ENCODE measurements at places on chromosomes 4 and X.
A peak's percentile ranks its signal among the peaks of the same experiment; 100 is the strongest.

DNA sequence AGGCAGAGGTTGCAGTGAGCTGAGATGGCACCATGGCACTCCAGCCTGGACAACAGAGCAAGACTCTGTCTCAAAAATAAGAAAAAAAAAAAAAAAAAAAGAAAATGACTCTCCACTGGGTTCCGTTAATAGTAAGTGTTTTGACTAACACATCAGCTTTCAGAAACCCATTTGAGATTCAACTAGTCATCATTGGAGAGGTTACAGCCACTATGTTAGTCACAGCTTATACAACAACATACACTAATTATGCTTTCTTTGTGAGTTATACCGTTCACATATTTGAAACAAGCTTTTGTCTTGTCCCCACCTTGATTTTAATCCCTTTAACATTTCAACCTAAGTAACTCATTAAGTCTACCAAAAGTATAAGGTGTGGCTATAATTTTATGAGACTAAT, 48.2 kb downstream of the HADH start:
- H3K27me3 ChIP-seq = no peaks in the 10 kb centered on the region
- no peak overlapping the region for H3K4me3 ChIP-seq
- H3K36me3 ChIP-seq = peaks cover 13% of the 10 kb centered on the region
- no peak overlapping the region for H3K27ac ChIP-seq
- no peaks in the 10 kb centered on the region for H3K4me1 ChIP-seq

DNA sequence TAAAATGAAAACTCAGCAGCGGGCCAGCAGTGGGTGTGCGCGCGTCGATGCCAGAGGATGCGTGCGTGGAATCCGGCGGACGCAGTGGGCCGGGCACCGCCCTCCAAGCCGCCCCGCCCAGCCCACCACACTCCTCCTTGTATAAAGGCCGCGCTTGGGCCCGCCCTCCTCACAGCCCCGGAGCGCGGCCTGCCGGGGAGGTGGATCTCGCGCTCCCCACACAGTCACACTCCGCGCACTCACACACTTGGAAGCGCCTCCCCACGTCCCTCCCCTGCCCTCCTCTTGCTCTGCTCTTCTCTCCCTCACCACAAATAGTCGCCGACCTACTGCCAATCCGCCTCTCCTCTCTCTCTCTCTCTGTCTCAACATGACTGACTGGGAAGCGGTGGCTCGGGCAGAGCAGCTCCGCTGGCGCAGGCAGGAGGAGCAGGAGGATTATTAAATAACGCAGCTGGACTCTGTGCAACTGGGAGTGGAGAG, at the start of gene CCSER1:
Gene CCSER1, plus strand, starts transcription at position 172 of the 483 bp plus-strand sequence.
- H3K27ac ChIP-seq = peak within 1 kb of the TSS; percentile 81
- H3K27me3 ChIP-seq = peaks cover 2% of the 10 kb centered on the region
- H3K4me1 ChIP-seq = peaks cover 10% of the 10 kb centered on the region
- peak; percentile 54 for DNase-seq
- H3K36me3 ChIP-seq = no peaks in the 10 kb centered on the region

- H3K4me3 ChIP-seq = no peak overlapping the region
- no peak overlapping the region for H3K27ac ChIP-seq
- peaks cover 15% of the 10 kb centered on the region for H3K36me3 ChIP-seq
- H3K27me3 ChIP-seq = no peaks in the 10 kb centered on the region
- H3K4me1 ChIP-seq = no peaks in the 10 kb centered on the region
Observed at GRCh38 chr4:75653845-75654503, 19.2 kb downstream of the G3BP2 start.

- no peak overlapping the region for H3K4me3 ChIP-seq
- H3K4me1 ChIP-seq = peaks cover 3% of the 10 kb centered on the region
- no peaks in the 10 kb centered on the region for H3K27me3 ChIP-seq
- DNase-seq = no peak
- H3K36me3 ChIP-seq = no peaks in the 10 kb centered on the region
- H3K27ac ChIP-seq = no peak overlapping the region
Observed at GRCh38 chr4:98641376-98641775, 17.0 kb downstream of the TSPAN5 start.

DNA sequence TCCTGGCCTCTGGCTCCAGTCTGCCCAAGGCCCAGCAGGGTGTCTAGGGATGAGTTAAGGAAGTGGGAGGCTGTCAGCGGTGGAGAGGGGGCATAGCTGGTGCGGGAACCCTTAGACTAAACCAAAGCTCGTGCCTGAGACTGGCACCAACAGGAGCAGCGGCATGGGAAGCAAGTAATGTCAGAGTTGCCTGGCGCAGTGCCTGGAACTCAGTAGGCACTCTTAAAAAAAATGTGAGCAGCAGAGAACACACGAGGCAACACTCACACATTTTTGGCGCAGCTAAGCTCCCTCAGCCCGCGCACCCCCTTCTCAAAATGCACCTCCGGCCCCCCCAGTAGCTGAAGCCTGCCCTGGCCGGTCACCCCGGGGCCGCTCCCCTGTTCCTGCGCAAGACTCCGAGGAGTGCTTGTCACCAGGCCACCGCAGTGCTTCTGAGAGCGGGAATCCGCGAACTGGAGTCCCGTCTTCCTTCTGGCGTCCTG, 583 bp downstream of the GABRE start:
- H3K4me1 ChIP-seq = peaks cover 13% of the 10 kb centered on the region
- H3K27me3 ChIP-seq = peaks cover 15% of the 10 kb centered on the region

GRCh38 chrX:48520455-48520854, 1.2 kb upstream of the EBP start:
- DNase-seq = no peak
- H3K36me3 ChIP-seq = peaks cover 11% of the 10 kb centered on the region
- H3K4me1 ChIP-seq = peaks cover 10% of the 10 kb centered on the region
- no peak overlapping the region for H3K27ac ChIP-seq

DNA sequence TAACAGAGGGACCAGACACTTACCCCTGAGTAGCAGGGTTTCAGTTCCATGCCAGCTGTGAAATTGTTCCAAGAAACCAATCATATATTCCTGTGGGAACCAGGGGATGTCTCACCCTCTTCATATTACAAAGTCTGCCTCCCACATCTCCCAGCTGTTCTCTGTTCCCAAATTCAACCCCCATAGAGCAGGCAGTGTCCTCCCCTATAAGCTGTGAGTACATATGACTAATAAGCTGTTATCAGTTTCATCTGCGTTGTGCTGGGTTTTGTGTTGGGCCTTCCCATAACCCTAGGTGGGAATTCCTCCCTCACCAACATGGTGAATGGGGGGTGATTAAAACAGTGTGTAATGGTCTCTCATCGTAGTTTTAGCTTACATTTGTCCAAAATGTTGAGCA, 41.0 kb downstream of the CEP44 start:
- no peaks in the 10 kb centered on the region for H3K27me3 ChIP-seq
- no peak overlapping the region for H3K27ac ChIP-seq
- no peaks in the 10 kb centered on the region for H3K4me1 ChIP-seq
- no peaks in the 10 kb centered on the region for H3K36me3 ChIP-seq
- DNase-seq = no peak
- no peak overlapping the region for H3K4me3 ChIP-seq

GRCh38 chr4:81836716-81837115, 365.0 kb upstream of the RASGEF1B start:
- H3K27me3 ChIP-seq = no peaks in the 10 kb centered on the region
- no peaks in the 10 kb centered on the region for H3K36me3 ChIP-seq
- no peak overlapping the region for H3K27ac ChIP-seq
- no peaks in the 10 kb centered on the region for H3K4me1 ChIP-seq
- DNase-seq = no peak

- peaks cover 21% of the 10 kb centered on the region for H3K4me1 ChIP-seq
- no peak for DNase-seq
- no peaks in the 10 kb centered on the region for H3K27me3 ChIP-seq
Observed at GRCh38 chr4:4818415-4819212, 40.9 kb upstream of the MSX1 start.

DNA sequence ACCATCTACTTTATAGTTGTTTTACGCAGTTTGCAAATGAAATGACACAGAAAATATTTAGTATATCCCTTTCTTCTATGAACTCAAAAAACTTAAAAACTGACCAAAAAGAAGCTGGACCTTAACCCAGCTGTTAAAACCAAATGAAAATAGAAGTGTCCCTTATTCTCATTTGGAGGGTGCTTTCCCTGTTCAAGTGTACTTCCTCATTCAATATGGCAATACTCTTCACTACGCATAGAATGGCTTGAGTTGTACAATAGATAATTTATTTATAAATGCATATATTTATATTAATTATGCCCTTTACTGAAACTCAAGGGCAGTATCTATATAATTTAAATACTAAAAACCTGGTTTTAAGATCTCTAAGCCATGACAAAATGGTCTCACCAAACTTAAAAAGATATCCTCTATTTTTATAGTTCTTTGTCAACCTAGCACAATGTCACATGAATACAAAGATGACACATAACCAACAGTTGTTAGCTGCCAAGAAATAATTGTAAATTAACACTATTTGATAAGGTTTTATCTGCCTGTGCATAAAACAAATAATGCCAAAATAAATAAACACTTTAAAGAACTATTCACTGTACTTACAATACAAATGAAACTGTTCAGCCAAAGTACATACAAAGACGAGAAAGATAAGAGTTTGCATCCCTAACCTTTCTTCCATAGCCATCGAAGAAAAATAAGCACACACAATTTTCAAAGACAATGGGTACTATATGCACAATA, 25.2 kb downstream of the YTHDC1 start:
- no peaks in the 10 kb centered on the region for H3K27me3 ChIP-seq
- DNase-seq = no peak
- H3K4me3 ChIP-seq = no peak overlapping the region
- H3K4me1 ChIP-seq = no peaks in the 10 kb centered on the region
- no peak overlapping the region for H3K27ac ChIP-seq

DNA sequence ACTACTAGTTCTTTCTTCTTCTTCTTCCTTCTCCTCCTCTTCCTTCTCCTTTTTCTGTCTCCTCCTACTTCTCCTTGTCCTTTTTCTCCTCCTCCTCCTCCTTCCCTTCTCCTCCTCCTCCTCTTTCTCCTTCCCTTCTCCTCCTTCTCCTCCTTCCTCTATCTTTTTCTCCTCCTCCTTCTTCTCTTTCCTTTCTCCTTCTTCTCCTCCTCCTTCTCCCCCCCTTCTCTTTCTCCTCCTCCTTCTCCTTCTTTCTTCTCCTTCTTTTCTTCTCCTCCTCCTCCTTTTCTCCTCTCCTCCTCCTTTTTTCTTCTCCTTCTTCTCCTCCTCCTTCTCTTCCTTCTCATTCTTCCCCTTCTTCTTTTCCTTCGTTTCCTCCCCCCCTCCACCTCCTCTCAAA, 21.8 kb upstream of the NAP1L5 start:
- DNase-seq = no peak
- peaks cover 3% of the 10 kb centered on the region for H3K4me1 ChIP-seq
- H3K4me3 ChIP-seq = no peak overlapping the region
- H3K36me3 ChIP-seq = peaks cover 12% of the 10 kb centered on the region

DNA sequence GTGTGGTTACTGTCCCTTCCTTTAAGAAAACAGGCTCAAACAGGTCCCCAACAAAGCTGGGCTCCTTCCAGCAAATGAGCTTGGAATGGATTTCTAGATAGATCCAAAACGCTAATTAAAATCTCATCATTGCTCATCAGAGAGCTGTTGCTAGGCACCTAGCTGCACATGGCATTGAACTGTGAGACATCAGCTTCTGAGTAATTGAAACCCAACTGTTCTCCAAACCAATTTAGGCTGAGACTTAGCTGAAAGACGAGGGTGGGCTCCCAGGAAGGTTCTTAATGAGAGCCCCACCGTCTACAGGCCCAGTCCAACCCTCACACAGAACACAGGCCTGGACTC, 59.1 kb downstream of the FAM184B start:
- no peaks in the 10 kb centered on the region for H3K36me3 ChIP-seq
- no peak overlapping the region for H3K27ac ChIP-seq

- no peak overlapping the region for H3K4me3 ChIP-seq
- H3K27ac ChIP-seq = no peak overlapping the region
- no peaks in the 10 kb centered on the region for H3K27me3 ChIP-seq
- no peak for DNase-seq
- H3K4me1 ChIP-seq = peaks cover 4% of the 10 kb centered on the region
- peaks cover 88% of the 10 kb centered on the region for H3K36me3 ChIP-seq
Observed at GRCh38 chr4:952881-953573, 20.3 kb downstream of the DGKQ start.

GRCh38 chr4:154211506-154211905, 280.1 kb downstream of the DCHS2 start:
- DNase-seq = no peak
- H3K36me3 ChIP-seq = no peaks in the 10 kb centered on the region
- H3K4me1 ChIP-seq = no peaks in the 10 kb centered on the region
- H3K27ac ChIP-seq = no peak overlapping the region
- H3K4me3 ChIP-seq = no peak overlapping the region
- H3K27me3 ChIP-seq = no peaks in the 10 kb centered on the region

DNA sequence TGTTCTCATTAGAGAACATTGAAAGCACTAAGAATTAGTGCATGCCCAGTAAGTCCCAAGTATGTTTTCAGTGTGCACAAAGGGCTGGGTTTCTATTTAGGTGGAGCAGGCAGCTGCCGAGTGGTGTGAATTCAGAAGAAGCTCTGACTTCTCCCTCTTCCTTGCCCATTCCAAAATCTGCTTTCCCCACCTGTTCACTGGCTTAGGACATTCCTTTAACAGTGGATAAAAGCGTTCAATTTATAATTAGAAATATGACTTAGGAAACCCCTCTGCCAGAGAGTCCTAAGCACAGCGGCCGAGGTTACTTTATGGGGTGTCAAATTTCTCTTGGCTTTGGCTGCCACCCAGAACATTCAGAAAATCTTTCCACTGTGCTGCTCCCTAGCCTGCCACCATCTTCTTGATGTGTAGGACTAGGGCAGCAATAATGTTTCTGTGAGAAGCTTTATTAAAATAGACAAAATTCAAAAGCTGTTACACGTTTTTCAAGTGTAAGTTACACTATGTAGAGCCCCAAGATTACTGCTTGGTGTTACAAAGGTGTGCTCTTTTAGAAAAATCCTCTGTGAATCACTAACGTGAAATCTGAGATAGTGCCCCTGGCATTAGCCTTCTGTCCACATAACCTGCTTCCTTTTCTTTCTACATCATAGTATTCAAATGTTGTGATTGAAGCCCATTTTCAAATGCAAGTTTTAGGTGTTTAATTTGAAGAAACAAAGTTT, 191.6 kb upstream of the ANKRD50 start:
- peak; percentile 15 for DNase-seq
- no peak overlapping the region for H3K4me3 ChIP-seq
- H3K36me3 ChIP-seq = no peaks in the 10 kb centered on the region
- no peaks in the 10 kb centered on the region for H3K4me1 ChIP-seq
- no peaks in the 10 kb centered on the region for H3K27me3 ChIP-seq
- H3K27ac ChIP-seq = no peak overlapping the region

DNA sequence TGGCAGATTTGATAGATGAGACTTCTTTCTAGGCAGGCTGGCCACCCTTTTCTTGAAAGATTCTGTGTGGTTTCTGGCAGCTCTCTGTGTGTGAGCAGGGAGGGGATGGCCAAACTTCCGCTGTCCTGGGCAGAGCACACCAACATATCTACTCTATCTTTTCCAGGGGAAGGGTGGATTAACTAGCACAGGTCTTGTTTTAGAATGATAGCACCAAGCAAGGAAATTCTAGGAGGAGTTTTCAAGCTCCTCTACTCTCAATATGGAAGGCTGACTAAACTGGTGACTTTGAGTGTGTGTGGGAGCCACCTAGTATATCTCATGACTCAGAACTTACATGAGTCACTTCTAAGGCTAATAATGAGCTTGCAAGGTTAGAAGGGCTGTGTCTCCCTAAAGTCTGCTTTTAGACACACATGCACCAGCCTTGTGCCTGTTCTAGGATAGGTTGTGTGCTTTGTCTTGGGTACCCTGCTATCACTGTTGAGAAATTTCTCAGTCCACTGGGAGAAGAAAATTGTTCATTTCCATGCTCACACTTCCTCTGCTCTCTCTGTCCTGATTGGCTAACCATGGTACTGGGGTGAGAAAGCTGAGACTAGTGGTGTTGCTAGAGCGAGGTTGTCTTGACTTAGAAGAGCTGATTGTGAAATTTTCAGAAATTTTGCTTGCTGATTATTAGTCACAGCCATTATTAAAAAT, 72.9 kb downstream of the YIPF6 start:
- no peak for DNase-seq
- H3K36me3 ChIP-seq = no peaks in the 10 kb centered on the region
- H3K27me3 ChIP-seq = no peaks in the 10 kb centered on the region
- H3K4me3 ChIP-seq = no peak overlapping the region
- no peak overlapping the region for H3K27ac ChIP-seq

Data from spinal cord (tissue), 10 donors.